NCI-H226 (cell line): ENCODE measurements at places on chromosomes 6 and 20.
A peak's percentile ranks its signal among the peaks of the same experiment; 100 is the strongest.

GRCh38 chr6:41045664-41046063, 3.4 kb downstream of the TSPO2 start:
- no peak for DNase-seq

DNA sequence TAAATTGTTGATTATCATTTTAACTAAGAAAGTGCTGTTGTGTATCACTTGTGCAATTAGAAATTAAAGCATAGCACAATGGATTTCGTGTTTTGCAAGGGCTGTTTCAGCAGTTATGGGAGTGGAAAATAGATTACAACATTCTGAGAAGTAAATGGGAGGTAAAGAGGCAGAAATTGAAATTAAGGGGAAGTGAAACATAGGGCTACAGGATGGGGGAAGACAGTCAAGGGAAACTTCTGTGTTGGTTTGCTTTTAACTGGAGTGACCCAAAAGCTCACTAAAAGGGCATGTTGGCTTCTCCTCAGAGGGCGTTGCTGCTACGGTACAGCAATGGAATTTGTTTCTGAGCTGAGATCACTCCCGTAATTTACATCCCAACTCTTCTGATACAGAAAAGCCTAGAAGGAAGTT, 147.5 kb downstream of the BCAS1 start:
- DNase-seq: no peak

DNA sequence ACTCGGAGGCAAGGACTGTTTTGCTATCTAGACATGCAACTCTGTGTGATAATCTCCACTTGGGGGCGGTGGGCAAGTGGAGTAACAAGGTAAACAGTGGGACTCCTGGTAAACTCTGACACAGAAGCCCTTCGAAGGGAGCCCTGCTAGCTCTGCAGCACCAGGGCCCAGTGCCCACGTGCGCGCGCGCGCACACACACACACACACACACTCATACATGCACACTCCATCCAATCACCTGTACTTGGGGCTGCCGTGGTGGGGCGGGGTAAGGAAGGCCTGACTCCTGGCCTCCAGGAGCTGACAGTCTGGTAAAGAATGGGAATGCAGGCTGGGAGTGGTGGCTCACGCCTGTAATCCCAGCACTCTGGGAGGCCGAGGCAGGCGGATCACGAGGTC, 36.4 kb downstream of the TAF4 start:
- no peak for DNase-seq

- no peak for DNase-seq
These were observed 116.8 kb downstream of the CDC5L start for GRCh38 chr6:44504301-44504791.

DNA sequence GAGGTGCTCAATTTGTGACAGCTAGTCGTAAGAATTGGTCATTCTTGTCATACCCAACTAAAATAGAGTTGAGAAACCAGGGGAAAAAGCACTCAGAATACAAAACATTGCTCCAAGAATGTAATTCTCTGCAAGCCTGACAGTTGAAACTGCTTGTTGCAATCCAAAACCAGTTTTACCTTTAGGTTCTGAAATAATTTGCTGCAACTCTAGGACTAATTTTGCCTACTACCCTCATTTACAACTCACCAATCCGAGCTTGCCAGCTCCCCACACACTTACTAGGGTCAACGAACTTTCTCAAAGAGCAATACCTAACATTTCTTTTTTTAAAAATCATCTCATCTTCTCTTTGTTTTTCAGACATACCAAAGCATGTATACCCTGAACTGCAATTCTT, 29.7 kb downstream of the LIN28B start:
- no peak for DNase-seq

DNA sequence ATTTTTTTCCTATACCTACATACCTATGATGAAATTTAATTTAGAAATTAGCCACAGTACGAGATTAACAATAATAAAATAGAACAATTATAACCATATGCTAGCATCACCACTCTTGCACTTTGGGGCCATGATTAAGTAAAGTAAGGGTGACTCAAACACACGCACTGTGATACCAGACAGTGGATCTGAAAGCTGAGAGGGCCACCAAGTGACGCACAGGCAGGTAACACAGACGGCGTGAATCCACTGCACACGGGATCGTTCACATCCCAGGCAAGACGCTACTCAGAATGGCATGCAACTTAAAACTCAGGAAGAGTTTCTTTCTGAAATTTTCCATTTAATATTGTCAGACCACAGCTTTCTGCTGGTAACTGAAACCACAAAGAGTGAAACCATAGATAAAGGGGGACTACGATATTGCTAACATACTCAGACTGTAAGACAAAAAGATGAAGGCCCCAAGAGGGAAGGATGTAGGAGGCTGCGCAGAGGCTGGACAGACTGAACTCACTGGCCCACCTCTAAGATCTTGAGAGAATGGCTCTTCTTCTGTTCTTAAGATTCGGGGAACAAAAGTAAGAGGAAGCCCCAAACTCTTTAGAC, 17.9 kb downstream of the RRBP1 start:
- DNase-seq: no peak

DNA sequence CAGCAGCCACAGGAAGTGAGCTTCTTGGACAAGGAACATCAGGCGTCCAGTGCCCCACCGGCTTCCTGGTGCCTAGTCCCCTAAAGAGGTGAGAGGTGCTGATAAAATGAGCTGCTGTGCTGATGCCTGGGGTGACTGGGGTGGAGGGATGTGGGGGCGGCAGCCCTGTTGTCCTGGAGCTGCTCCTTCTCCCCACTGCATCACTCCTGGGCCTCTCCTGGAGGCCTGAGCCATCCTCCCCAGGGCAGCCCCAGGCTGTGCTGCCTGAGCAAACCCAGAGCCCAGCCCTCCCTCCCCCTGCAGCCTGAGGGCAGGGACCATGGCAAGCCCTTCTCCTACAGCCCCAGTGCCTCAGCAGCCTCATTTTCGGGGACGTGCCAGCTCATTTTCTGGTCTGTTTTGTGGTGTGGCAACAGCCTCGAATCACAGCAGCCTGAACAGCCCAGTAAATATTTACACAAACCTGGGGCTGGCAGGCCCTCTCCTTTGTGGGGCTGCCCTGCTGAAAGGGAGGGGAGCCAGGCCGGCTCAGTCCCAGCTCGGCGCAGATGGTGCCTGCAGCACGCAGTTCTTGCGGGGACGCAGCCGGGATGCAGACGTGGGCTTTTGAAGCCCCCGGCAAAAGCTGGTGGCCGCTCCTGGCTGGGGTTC, 259.9 kb downstream of the DLL1 start:
- no peak for DNase-seq

GRCh38 chr6:153086225-153086990, 44.7 kb downstream of the RGS17 start:
- no peak for DNase-seq

- DNase-seq: no peak
These were observed 26.8 kb upstream of the SLC9A8 start for GRCh38 chr20:49785852-49786175.

DNA sequence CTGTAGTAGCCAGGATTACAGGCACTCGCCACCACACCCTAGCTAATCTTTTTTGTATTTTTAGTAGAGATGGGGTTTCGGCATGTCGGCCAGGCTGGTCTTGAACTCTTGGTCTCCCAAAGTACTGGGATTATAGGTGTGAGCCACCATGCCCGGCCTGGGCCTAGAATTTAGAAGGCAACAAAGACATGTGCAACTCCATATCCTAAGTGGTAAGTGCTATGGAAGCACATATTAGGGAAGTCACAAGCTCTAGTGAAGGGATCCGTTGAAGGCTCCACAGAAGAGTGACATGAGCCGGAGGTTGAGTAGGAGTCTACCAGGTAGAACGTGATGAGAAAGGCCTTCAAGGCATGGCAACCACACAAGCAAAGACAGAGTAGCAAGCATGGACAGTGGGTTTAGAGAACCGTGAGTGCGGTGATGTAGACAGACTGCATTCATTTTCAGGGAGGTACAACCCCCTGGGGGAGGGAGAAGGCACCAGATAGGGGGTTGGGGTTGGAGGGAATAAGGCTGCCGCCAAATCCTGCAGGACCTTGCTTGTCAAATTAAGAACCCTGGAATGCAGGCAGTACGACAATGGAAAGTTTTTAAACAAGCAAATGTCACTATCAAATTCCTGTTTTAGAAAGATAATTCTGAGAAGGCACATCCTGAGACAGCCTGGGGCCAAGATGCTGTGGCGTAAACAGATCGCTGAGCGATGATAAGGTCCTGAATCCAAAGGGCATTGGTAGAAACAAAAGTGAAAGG, 50.2 kb downstream of the ARHGAP18 start:
- no peak for DNase-seq

- no peak for DNase-seq
These were observed 441.2 kb upstream of the DEFB115 start for GRCh38 chr20:30816182-30816645.

DNA sequence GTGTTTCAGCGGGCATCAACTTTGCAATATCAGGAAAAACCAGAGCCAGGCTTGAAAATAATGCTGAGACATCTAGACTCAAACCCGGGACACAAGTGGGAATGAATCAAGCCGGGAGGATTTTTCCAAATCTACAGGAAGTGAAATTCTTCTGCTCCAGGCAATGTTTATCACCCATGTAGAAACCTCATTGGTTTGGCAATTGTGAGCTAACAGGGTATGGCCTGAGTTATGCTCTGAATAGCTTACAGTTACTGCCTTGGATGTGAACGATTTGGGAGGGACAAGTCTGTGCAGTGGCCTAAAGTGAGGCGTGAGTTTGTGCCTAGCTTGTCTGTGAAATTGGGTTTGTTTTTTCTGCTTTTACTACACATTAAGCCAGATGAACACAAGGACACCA, 87.4 kb downstream of the PCSK2 start:
- DNase-seq: no peak

- DNase-seq: no peak
These were observed 500.4 kb upstream of the SULF2 start for GRCh38 chr20:48285656-48286055.

DNA sequence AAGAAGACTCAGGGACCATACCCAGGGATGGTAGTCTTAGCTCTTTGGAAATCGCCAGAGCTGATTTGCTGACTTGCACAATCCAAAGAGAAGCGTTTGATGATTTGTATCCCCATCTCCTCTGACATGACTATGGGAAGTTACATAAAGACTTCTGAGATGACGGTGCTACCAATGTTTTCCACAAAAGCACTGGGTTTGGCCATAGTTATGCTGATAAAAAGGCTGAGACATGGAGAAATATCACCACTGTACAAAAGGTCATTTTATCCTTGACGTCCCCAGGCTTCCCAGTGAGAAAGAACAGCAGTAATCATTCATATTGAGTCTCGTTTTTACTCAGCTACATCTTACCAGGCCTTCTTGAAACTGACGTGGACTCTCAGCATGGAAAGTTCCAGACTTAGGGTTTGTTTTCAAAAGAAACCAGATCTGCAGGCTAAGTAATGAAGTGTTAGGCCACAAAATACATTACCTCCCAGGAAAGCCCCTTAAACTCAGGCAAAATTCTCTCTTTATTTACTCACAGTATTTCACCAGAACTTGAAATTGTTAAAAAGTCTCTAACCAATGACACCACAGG, 370.3 kb upstream of the JARID2 start:
- no peak for DNase-seq

DNA sequence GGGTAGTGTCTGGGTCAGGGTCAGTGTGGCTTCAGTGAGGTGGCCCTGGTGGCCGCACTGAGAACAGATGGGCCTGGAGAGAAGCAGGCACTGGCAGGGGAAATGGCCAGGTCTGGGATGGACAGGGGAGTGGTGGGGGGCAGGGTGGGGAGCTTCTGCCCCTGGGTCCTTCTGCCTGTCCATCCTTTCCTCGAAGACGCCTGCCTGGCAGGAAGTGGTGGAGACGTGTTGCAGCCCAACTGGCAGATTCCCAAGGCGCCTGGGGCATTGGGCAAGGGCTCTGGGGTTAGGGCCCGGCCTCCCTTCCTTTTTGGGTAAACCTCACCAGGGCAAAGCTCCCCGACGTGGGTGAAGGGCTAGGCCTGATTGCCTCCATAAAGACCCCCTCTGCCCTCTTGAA, 10.4 kb downstream of the SRC start:
- DNase-seq: peak; percentile 67

- DNase-seq: peak; percentile 59
These were observed 15.2 kb upstream of the ZNF335 start for GRCh38 chr20:45987108-45987780.

DNA sequence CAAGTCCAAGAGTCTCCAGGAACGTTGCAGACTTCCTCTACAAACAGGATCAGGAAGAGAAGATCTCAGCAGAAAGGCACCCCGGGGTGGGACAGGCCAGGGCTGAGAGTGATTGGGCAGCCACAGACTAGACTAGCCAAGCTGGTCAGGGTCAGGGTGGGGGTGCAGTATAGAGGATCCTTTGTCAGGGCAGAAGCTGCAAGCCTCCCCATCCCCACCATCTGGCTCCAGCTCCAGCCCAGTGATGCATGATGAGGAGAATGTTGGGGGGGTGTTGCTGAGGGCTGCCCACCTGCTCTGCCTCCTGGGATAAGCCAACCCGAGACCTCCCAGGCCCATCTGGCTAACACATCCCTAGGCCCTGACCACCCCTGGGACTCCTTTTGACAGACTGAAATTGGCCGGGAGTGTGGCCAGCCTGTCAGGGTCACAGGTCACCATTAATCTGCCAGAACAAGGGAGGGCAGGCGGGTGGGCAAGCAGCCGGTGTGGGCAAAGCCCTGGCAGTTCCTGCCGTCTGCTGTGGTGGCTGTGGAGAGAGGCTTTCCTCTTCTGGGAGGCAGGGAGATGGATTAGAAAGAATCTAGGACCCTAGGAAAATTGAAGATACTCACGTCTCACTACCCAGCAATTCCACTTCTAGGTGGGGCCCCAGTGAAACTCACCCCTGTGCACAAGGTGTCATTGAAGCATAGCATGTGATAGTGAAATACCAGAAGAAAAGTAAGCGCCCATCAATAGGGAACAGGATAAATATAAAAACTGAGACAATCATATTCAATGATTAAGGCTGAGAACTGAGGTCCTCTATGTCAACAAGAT, 22.1 kb upstream of the SNTA1 start:
- DNase-seq: no peak

GRCh38 chr20:43765916-43766315, 39.1 kb upstream of the GTSF1L start:
- no peak for DNase-seq

GRCh38 chr20:3813848-3814581, 6.3 kb upstream of the AP5S1 start:
- DNase-seq: no peak

DNA sequence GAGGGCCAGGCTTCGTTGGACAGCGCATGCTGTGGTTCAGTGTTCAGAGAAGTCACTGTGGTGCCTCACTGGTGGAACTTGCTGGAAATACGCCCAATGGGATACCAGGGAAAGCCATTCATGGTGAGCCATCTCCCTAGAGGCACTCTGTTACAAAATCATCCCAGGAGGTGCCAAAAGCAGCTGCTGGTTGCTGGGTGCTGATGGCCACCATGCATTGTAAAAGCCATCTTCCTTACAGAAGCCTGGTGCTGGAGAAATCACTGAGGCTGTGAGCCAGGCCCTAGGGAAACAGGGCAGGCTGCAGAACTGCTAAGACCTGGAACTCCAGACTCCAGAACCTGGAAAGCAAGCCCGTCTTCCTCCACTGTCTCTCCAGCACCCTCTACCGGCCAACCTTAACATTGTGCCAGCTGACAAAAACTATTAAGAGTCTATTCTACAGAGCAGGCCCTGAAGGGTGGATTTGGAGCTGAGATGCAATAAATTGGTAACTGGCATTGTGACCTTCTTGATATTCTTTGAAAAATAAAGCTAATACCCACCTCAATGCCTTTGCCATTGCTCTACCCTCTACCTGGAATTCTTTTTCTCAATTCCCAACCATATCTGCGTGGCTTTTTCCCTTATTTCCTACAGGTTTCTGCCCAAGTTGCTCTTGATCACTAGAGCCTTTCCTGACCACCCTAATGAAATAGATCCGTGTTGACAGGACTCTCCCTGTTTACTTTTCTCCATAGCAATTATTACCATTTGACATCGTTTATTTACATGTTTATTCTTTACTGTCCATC, 18.5 kb downstream of the SNRPB start:
- peak; percentile 24 for DNase-seq

GRCh38 chr6:235763-236360, 56.4 kb upstream of the DUSP22 start:
- DNase-seq: no peak
